ENCODE measurements at places on chromosomes 2 and 18.

DNA sequence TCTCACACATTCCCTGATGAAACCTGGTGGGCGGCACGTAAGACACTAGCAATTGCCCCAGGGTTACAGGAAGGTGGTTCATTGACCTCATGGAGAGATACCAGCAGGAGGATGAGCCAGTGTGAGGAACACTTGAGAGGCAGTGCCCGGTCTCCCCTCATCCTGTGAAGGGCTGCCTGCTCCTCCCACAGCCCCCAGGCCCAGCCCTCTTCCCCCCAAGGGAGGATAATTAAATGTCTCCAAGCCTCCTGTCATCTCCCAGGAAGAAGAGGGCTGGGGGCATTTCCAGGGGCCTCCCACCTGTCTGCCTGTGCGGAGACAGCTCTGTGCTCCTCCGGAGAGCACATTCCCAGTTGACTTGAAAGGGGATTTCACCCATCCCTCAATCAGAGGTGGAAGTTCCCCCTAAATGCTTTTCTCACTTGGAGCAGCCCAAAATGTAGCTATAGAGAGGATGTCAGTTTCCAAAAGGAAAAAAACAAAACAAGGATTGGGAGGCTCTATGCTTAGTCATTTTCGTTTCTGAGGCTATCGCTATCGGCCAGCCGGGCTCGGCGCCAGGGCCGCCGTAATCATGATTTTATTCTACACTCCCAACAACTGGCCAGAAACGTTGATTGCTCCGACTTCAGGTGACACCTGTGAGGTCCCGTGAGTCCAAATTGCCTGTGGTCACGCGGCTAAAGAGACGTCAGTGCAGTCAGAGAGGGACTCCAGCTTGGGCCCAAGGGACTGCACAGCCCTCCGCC, 7.1 kb downstream of the KCNF1 start:
- DNase-seq, result no peak

GRCh38 chr18:8952769-8953760, 149.4 kb upstream of the NDUFV2 start:
- no peak for DNase-seq

DNA sequence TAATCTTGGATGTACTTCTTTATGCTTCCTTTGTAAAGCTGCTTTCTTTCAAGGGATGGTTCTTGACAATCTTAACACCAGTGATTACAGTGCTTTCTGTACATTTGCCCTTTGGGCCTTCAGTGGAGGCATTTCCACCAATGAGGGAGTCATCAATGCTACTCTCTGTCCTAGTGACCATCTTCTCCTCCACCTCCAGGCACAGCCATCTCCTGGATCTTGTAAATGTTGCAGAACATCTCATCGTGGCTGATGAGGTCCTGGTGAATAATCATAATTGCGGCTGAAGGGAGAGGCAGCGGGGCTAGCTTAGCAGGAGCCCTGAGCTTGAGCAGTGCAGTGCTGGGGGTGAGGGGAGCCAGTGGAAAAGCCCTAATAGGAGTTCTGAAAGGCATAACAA, 32.5 kb downstream of the IDH1 start:
- DNase-seq, result no peak

DNA sequence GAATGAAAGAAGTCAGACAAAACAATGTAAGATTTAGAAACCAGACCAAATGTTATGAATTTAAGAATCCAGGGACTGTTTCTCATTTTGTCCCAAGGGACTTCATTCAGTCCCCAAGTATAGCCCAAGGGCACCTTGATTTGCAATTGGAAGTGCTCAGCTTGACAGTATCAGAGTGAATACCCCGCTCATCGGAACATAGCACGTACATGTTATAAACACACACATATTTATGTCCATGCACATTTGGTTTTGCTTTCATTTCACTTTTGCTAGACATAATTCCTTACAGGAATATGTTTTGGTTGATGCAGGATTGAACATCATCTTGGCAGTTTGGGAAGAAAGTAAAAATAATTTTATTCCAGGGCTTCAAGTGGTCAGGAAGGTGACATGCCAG, 100.2 kb downstream of the PID1 start:
- no peak for DNase-seq

DNA sequence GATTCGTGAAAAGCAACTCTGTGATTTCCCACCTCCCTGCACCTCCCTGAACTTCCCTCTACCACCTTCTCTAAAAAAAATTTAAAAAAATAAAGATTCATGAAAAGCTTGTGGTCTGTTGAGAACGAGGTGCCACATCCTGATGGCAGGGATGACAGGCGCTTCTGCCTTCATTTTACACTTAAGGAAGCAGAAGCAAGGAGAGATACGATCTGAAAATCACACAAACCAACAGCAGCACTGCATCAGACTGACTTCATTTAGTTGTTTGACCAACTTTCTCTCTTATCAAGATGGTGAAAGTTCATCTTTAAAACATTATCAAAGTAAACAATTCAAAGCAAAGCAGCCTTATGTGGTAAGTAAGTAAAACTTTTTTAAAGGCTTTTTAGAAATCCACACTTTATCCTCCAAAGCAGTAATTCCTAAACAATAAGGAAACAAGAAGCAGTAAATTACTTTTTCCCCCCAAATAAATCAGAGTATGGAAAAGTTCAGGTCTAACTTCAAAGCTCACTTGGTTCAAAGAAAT, 15.5 kb downstream of the WDFY1 start:
- DNase-seq, result no peak

DNA sequence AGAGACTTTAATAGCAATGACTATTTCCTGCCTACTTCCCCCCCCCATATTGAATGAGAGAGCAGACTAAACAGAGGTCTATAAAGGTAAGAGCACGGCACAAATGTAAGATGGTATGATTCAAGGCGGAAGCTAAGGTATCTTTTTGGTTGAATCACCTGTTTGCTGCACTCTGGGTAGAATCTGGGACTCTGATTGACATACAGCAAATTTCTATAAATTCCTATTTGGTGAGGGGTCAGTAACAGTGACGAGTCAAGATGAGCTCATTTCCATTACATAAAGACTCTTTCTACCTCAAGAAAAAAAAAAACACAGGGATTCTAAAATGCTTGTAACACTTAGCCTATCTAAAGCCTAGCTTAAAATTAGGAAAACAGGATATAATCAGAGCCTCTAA, 297.3 kb downstream of the TNS1 start:
- DNase-seq, result no peak

DNA sequence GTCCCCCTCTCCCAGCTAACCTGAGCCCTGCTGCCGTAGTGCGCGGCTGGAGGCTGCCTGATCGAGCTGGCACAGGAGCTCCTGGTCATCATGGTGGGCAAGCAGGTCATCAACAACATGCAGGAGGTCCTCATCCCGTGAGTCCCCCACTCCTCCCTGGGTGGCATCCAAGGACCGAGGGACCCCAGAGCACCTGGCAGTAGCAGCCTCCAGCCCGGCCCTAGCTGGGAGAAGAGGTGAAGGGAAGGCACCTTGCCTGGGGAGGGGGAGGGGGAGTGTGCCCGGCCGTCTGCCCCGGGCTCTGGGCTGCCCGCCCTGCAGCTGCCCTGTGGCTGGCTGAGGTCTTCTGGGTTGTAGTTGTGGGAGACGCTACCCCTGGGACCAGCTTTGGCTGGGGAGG, 26.3 kb downstream of the ANO7 start:
- no peak for DNase-seq

DNA sequence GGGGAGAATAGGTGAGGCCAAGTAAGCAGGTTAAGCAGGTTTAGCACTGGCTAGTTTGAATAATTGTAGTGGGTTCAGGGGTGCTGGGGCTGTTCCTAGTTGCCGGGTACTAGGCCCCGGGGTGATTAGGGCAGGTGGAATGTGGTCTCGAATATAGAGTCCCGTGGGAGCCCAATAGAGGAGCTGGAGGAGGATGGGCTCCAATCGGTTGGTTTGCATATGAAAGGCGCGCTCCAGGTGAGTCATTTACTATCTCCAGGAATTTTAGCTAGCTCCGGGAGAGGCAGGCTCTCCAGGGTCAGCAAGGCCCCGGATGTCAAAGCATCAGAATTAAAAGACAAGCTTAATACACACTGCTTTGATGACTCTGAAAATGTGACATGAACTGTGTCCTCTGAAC, 304.0 kb downstream of the ZNF521 start:
- no peak for DNase-seq

- no peak for DNase-seq
These were observed 15.7 kb upstream of the MYO3B start for GRCh38 chr2:170162271-170162632.

GRCh38 chr2:100242891-100243619, 79.2 kb downstream of the LONRF2 start:
- peak; percentile 63 for DNase-seq

DNA sequence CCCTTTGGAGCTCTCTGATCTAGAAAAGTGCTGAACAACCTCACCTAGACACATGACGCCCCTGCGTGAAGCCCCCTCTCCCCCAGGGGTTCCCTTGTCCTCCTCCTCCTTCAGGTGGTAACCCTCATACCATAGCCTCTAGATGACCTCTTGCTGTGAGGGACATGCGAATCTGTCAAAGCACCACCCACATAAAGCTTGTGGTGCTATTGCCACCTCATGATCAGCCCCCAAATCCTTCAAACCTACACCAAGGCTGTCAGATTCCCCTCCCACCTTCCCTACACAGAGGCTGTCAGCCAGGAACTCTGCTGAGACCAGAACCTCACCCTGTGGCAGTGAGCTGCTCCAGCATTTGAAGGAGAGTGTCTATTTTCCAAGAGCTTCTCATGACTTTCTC, 43.1 kb upstream of the TEX51 start:
- no peak for DNase-seq

DNA sequence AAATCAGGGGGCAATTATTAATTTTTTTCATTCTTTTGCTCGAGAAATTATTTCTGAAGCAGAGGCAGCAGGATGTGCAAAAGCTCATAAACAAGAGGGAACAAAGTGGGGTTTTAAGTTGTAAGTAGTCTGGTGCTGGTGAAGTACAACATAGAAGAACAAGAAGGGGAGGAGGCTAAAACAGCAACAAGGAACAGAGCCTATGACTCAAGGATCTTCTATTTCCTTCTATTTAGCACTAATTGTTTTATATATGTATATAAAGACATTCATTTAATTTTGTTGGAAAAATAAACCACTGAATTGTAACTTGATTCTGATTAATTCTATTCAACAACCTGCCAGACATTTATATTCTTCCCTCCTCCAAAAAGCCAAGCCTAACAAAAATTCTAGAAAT, 35.0 kb downstream of the YES1 start:
- DNase-seq, result no peak

DNA sequence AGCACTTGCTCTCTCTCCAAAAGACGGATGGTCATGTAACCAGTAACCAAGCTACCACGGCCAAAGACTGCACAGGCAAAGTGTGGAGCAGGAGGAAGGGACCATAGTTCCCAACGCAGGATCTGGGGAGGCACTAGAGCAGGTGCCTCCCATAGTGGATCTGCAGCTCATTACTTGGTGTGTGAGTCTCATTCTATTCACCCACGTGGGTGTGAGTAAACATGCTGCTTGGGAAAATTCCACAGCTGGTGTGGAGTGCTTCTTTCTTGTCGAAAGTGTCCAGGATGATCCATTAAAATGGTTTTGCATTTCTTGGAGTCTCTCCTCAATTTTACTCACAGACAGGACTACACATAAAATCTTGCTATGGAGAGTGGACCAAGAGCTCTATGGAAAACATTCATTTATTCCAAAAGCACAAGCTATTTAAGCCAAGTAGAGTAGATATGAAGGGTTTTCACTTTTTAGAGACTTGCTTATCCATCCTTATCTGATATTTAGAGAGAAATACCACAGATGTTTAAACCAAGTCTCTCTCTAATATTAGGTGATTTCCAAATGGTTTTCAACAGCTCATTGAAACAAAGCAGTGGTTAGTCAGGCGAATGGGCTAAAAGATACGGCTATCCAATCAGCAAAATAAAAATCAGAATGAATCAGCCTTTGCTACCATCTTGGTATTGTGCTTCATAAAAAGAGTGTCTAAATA, 104.3 kb upstream of the CCDC195 start:
- DNase-seq, result no peak

DNA sequence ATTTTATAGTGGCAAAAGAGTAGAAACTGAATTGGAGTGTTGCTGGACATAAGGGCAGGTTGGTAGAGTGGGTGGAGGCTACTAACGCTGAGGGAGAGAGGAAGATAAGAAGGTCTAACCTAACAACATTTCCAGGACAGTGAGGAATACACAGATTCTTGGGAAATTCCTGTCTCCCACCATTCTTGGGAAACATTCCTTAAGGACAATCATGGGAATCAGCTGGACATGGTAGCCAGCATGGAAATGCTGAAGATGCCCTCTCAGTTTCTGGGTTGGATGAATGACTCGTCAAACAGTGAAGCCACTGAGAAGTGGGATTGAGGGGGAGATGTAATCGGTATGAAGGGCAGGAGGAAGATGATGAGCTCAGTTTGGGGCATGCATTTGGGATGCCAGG, 265.4 kb downstream of the AFF3 start:
- DNase-seq, result no peak

GRCh38 chr2:107525406-107525805, 301.3 kb upstream of the RGPD4 start:
- no peak for DNase-seq

GRCh38 chr2:211455216-211455841, 898.9 kb downstream of the CPS1 start:
- DNase-seq, result peak; percentile 27

- no peak for DNase-seq
These were observed 621.2 kb downstream of the MBD2 start for GRCh38 chr18:53603276-53603675.

DNA sequence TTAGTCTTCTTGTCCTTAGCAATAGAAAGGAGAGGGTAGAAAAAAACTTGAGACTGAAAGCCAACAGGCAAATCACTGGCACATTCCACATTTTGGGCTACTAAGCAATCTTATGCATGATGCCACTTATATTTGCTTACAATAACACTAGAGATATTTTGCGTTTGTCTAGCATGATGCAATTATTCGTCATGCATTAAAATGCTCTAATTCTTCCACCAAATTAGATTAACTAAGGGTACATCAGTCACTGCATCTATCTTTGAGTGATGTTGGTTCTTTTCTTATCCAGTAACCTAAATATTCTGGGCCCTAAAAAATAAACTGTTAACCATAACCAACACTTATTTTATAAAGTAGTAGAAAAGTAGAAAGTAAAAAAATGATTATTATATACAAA, 1311.7 kb upstream of the CDH2 start:
- no peak for DNase-seq

GRCh38 chr2:8571792-8572499, 109.9 kb upstream of the ID2 start:
- no peak for DNase-seq

Measured in progenitor cell of endocrine pancreas (in vitro differentiated cells).